Activated CD4-positive, alpha-beta T cell treated with anti-CD3 and anti-CD28 coated beads, Interleukin-10, Interleukin-2, amounts not matched to agents 100 ng/mL and 50 ng/mL, durations not matched to agents 16 hours and 8 hours (primary cell): ENCODE measurements at places on chromosomes 2 and 18.
A peak's percentile ranks its signal among the peaks of the same experiment; 100 is the strongest.

DNA sequence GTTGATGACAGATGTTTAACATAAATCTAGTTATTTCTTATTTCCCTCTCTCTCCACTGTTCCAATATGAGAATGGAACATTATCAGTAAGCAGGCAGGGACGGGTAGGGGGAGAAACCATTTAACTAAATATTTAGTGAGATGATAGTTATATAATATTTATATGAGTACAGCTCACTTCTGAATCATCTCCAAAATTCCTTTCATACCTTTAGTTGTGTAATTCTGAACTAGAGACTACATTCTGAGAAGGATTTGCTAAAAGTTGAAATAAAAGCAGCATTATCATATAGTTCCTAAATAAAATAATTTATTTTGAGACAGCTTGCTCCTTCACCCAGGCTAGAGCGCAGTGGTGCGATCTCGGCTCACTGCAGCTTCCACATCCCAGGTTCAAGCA is 41.4 kb downstream of the B4GALT6 start:
- DNase-seq = no peak

DNA sequence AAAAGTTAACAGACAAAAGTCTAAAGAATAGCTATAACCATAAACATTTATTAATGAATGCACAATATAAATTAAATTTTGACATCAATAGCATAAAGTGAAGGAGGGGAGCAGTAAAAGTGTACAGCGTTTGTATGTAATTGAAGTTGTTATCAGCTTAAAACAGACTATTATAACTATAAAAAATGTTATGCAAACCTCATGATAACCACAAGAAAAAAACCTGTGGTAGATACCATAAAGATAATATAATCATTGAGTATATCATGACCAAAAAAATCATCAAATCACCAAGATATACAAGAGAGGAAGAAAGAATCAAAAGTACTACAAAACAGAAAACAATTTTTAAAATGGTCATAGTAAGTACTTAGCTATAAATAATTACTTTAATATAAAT is 122.1 kb upstream of the ID2 start:
- DNase-seq = no peak

DNA sequence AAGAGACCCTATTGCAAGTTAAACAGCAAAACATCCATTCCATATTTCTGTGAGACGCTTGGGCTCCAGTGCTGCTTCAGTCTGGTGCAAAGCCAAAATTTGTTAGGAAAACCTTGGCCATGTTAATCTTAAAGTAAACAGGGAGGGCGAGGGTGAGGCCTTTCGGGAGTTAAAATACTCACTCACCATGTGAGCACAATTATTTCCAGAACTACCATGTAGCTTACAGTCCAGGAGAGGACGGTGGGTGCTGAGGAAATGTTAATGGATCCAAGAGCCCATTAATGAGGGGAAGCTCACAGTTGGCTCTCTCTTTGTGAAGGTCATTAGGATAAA is 286.4 kb downstream of the SLC8A1 start:
- no peak for DNase-seq

GRCh38 chr18:8703781-8704301 is 1.5 kb upstream of the MTCL1 start:
- DNase-seq = no peak

GRCh38 chr2:207867056-207867455 is 97.3 kb upstream of the FZD5 start:
- DNase-seq = no peak

- DNase-seq = peak; percentile 77
Measured at GRCh38 chr2:46098621-46099062, 198.6 kb upstream of the EPAS1 start.

DNA sequence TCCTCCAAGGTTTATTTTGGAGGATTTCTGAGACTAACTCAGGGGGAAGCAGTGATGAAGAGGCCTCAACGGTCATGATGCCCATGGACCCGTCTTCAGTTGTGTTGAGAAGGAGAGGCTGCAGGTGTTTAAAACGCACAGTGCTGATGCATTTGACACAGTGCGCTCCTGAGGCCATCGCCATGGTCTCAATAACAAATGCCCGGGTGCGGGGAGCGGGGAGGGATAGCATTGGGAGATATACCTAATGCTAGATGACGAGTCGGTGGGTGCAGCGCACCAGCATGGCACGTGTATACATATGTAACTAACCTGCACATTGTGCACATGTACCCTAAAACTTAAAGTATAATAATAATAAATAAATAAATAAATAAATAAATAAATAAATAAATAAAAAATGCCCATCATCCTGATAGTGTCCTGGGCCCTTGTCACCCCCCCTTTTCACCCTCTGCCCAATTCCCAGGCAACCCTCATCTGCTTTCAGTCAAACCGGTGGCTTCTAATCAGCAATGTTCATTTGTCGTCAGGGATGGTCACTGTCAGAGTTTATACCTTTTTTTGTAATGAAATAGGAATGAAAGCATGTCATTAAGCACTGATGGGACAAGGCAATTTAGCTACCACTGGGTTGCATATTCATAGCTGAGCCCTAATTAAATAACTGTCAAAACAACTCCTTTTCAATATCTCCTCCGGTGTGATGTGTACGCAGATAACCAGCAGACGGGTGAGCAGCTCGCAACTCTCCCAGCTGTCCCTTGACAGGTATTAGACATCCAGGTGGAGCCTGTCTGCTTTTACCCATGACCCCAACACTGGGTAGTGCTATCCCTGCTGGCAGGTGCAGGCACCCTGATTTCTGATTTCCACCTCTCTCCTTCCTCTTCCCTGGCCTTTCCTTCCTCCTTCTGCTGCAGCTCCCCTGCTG is 95.9 kb downstream of the KCNF1 start:
- no peak for DNase-seq

DNA sequence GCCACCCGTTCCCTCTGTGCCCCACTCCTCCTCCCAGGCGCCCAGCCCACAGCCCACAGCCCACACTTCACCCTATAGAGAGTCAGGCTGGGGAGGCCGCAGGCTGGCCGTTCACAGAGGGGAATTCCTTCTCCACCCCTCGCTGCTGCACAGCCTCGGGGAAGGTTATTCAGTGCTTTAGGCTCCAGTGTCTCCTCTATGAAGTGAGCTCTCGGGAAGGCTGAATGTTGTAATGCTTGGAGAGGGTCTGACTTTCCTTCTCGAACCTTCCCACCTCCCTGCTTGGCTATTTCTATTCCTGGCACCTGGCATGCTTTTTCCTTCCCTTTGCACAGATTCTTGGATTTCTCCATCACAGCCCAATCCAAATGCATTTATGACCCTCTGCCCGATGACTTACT is 62.5 kb upstream of the SMAD7 start:
- DNase-seq = no peak

GRCh38 chr2:178197791-178198190 is 3.5 kb downstream of the OSBPL6 start:
- no peak for DNase-seq

DNA sequence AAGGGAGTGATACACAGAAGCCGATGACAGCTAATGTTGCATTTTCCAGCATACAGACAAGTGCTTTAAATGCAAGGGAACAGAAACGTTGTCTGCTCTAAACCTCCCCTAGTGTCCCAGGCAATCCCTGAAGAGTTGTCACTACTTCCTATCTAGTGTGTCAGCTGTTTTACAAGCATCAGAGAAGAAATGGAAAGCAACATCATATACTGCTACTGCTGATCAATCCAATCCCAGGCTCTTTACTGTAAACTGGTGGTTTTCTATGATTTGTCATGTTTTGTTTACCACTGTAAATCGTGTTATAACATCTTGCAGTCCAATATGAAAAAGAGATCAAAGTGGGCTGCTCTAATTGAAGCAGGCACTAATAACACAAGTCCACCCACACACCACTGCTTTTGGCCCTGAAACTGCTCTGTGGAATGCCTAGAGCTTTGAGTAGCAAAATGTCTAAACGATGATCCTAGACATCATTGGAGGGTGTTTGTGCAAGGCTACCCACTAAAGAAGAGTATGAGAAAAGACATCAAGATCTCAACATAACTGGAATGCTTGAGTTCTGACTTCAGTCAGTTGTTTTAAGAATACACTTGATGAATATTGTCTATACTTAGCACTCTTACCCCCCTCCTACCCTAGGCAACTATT is 18.1 kb upstream of the ROCK1 start:
- DNase-seq = no peak

GRCh38 chr18:78765637-78766281 is 213.9 kb upstream of the SALL3 start:
- no peak for DNase-seq

GRCh38 chr2:50148632-50149031 is 883.3 kb downstream of the NRXN1 start:
- DNase-seq = no peak

GRCh38 chr2:178241844-178242551 is 47.7 kb downstream of the OSBPL6 start:
- DNase-seq = no peak

GRCh38 chr2:239379641-239380170 is 21.1 kb downstream of the HDAC4 start:
- no peak for DNase-seq
